ENCODE measurements at places on chromosomes 13 and 19.

DNA sequence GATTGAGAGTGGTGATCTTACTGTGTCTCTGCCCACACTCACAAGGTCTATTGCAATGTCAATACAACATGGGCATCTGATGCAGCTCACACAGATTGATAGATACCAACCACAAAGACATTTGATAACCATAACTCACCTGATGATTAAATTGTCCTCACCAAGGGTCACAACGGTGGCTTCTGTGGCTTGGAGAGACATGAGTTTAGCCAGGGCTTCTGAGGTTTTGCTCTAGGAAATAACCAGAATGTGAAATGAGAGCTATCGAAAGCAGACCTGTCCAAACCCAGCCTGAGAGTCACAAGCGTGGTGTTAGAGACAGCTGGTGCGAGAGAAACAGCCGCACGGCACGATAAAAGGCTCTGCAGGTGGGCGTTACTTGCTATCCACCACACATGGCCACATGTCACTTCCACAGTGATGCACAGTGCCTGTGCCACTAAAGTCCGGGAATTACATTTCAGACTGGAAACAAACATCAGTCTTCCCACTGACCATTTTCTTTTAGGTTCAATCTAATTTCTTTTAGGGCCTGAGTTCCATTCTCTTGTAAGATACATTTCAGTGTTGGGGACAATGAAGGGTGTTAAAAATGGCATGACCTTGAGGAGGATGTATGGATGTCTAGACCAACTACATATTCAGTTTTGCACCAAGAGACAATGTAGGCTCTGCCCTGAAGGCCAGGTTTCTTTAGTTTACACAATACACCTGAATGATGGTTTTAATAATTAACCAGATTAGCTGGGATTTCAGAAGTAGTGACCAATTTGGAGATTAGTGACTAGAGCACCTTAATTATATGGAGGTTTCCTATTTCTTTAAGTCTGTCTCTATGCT, 53.7 kb downstream of the ATP7B start:
- DNase-seq: no peak

GRCh38 chr13:48188601-48189000, 44.4 kb upstream of the ITM2B start:
- no peak for DNase-seq

DNA sequence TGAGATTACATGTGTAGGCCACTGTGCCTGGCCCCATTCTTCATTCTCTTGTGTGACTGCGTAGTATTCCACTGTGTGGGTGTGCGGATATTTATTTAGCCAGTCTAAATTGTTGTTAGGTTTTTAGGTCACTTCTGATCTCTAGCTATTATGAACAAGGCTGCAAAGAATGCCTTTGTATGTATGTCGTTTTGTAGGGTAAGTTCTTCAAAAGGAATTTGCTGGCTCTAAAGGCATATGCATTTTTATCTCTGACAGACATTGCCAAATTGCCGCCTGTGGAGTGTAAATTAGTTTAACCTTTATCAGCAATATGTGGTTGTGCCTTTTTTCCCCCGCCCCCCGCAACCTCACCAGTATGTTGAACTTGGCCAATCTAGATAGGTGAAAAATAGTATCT, 30.3 kb upstream of the EHD2 start:
- no peak for DNase-seq

GRCh38 chr13:78341032-78341431, 262.3 kb downstream of the POU4F1 start:
- no peak for DNase-seq

- DNase-seq: no peak
Observed at GRCh38 chr13:74003374-74003773, 130.8 kb downstream of the KLF12 start.

DNA sequence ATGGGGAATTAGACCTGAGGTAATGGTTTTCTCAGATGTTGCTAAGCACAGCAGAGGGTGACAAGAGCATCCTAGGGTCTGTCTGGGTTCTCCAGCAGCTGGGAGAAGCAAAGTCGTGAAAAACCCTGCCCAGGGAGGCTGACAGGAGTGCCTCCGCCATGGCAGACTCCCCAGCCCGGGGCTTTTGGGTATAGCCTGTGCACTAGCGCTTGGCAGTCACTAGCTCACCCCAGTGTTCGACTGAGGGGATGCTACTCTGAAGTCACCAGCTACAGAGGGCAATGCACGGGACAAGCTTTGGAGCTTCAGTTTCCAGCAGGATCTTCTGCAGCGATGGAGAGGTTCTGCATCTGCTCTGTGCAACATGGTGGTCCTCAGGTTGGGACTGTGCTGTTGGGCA, 87.5 kb downstream of the ING1 start:
- no peak for DNase-seq

DNA sequence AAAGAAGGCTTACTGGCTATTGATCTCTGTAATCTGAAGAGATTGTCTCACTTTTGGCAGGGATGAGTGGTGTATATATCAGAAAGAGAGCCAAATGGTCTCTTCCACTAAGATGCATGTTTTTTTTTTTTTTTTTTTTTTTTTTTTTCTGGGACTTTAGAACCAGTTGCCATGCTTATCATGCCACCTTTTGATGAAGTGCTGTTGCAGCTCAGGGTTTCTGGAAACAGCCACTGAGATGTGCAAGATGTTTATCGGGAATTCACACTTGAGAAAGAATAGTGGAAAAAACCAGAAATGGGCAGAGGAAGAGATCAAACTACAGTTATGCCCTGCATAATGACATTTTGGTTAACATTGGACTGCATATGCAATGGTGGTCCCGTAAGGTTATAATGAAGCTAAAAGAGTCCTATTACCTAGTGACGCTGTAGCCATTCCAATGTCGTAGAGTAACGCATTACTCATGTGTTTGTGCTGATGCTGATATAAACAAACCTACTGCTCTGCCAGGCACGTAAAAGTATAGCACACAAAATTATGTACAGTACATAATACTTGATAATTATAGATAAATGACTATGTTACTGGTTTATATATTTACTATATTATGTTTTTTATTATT, 121.0 kb downstream of the KLF5 start:
- DNase-seq: no peak

DNA sequence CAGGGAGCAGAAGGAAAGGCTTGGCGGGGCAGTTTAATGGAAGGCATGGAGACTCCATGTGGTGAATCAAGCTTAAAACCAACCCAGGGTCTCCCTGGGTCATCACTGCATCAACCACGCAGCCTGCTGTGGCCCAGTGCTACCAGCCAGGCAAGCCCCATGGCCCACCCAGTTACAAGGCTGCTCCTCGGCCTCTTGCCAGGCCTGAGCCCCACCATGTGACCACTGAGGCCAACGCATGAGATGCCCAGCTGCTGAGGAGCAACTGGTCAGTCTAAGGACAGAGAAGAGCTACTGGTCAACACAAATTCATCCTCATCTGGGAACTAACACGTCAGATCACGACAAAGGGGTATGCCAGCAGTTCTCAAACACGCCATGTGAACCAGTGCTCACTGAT, 15.4 kb upstream of the KPTN start:
- DNase-seq: no peak
